GM04503 (cell line): ENCODE measurements at places on chromosomes 1 and 21.

- DNase-seq: peak; percentile 11
Observed at GRCh38 chr1:54016343-54017282, 1.4 kb downstream of the LDLRAD1 start.

DNA sequence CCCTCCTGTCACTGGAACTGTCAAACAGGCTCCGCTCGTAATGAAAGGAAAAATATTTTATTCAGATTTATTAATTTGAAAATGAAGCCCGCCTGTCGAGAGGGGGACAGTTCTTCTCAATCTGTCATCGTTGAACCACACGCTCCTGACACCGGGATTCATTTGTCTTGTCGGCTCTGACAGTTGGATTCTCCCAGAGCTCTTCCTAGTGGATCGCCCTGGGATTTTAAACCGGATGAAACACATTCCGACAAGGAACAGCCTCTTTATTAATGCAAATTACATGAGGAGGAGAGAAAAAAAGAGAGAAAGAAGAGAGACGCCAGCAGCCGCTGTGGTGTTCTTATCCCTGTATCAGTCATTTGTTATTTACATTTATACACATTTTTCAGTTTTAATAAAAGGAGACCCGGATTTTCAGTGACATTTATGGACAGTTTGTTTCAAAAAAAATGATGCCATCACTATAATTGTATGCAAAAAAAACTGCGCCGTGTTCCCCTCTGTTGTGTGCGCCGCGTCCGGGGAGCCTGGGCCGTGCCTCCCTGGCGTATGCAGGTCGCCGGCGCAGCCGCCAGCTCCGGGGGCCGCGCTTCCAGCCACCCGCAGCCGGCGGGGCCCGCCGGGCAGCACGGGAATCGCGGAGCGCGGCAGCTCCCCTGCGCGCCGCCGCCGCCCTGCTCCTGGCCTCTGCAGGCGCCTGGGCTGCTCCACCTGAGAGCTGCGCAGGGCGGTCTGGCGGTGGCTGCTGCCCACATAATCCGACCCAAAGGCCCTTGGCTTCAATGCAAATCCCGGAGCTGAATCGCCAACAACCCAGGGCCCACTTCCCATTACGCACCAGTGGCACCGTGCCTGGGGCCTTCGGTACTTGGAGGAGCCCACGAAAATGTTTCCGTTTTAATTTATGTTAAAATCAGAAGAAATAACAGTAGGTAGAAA is 237.9 kb upstream of the PBX1 start:
- no peak for DNase-seq

DNA sequence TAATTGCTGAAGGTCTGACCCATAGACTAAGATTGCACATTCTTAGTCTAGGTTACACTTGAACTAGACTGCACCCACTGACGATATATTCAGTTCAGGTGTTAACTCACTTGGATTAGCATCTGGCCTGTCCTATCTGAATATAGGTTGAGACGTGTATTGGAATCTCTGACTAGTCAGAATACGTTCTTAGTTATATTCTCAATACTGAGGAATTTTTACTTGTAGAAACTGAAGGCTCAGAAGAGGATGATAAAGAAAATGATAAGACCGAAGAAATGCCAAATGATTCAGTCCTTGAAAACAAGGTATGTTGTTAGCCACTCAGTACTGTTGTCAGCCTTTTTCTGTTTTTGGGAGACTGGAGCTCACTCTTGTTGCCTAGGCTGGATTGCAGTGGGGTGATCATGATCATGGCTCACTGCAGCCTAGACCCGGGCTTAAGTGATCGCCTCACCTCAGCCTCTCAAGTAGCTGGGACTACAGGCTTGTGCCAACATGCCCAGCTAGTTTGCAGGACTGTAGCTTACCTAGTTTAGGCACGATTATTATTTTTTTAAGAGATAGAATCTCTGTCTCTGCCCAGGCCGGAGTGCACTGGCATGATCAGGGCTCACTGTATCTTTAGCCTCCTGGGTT is 10.8 kb downstream of the CCDC17 start:
- DNase-seq: no peak

DNA sequence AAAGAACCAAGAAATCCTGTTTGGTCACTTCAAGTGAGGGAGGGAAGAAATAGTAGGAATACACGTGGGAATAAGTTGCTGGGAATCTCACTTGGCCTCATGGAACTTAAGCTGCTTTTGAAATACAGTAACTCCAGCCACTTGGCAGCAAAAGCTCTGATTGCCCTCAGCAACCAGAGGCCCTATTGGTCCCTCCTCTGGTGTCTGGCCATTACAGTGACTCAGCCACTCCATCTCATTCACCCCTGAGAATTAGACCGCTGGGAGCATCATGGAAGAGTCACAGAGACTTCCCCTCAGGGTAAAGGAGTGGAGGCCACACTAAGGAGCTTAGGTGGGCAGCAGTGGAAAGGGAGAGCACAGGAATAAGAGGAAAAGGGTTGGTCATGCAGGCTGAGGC is 99.6 kb downstream of the ELAVL4 start:
- no peak for DNase-seq

- no peak for DNase-seq
Observed at GRCh38 chr1:170290276-170290675, 144.5 kb downstream of the NTMT2 start.

DNA sequence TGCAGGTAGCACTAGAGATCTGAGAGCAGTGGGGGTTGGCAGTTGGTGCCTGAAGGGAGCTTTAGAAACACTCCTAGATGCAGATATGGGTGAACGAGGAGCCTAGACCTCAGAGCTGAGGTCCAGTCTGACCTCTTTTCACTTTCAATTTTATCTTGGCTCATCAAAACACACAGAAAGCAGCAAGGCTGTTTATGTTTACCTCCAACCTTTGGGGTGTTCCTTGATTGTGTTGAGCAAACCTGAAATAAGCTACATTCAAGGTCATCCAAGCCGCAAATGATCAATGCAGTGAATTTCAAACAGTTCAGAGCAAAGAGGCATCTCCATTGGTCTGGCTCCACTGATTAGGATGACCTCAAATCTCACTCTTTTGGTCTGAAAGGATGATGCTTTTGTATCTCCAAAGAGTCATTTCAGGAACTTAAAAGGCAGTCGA is 1.3 kb downstream of the LY9 start:
- DNase-seq: no peak

DNA sequence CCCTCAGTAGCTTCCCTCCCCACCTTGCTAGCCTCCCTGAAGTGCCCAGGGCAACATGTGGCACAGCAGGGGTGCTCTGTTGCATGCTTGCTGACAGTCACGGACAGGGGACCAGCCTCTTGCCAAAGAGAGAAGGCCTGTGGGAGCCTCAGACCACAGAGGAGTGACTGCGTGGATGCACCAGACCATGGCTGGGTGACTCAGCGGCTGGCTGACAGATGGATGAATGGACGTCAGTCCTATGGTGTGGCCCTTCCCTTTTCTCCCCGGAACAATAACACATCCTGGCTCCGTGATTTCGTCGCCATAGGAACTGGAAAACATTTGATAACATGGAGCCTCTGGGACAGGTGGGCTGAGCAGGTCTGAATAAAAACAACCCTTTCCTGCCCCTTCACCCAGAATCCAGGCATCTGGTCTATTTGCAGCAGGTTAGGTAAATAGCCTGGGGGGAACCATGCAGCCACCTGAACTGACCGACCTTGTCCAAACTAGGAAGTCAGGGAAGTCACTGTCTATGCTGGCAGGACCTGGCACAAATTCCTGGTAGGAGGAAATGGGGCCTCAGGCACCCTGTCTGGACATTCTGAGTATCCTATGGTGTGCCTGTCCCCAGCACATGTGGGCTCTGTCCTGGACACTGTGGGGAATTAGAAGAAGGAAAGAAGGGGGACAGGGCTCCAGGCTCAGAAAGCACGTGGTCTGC is 53.3 kb downstream of the NENF start:
- peak; percentile 65 for DNase-seq

- peak; percentile 24 for DNase-seq
Observed at GRCh38 chr1:167555971-167556714, 2.6 kb upstream of the CREG1 start.

GRCh38 chr1:72636631-72637030 is 354.3 kb upstream of the NEGR1 start:
- DNase-seq: no peak

DNA sequence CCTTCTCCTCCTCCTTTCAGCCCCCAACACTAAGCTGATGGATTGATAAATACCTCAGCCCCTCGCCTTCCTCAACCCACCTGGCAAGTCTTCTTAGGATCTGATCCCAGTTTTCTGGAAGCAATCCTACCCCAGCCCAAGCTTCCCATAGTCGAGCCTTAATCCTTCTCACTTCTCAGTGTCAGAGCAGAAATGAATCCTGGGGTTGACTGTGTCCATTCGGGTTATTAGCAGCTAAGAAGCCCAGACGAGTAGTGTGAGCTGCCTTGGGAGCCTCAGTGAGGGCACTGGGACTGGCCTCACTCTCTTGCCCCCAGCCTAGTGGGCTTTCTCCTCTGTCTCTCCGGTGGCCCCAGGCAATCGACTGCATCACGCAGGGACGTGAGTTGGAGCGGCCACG is 12.4 kb upstream of the PEAR1 start:
- no peak for DNase-seq

GRCh38 chr1:218971156-218971555 is 202.5 kb upstream of the LYPLAL1 start:
- no peak for DNase-seq

GRCh38 chr1:85404408-85404807 is 60.6 kb downstream of the DDAH1 start:
- no peak for DNase-seq

- DNase-seq: no peak
Observed at GRCh38 chr1:47875831-47876586, 121.2 kb downstream of the TRABD2B start.

- no peak for DNase-seq
Observed at GRCh38 chr1:184860535-184860934, 105.9 kb upstream of the EDEM3 start.

GRCh38 chr1:192059407-192059806 is 98.9 kb upstream of the RGS18 start:
- no peak for DNase-seq

DNA sequence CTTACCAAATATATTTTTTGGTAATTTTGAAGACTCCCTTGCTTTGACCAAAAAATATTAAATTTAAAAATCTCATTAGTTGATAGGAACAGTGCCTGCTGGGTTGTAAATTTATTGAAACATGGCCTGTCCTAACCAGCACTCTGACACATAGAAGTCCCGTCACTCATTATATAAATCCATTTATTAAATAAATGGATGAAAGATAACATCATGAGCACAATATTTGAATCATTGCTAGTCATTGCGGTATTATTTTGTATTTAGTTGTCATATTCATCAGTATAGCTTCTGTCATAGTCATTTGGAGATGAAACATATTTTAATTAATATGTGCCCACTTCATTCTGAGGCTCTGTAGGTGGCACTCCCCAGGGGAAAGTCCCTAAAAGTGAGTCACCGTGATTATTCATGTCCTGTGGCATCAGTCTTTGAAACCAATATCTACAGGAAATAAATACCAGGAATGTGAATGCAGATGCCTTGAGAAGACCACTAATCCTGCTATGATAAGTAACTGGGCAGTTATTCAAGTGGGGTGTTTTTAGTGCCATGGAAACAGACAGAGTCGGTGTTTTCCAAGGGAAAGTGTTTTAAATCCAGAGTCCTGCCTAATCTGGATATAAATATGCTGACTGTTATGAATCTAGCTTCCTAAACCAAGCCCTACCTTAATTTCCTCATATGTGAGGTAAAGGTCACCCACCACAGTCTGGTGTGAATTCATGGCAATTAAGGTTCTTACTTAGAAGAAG is 302.0 kb downstream of the DUSP10 start:
- DNase-seq: peak; percentile 95

DNA sequence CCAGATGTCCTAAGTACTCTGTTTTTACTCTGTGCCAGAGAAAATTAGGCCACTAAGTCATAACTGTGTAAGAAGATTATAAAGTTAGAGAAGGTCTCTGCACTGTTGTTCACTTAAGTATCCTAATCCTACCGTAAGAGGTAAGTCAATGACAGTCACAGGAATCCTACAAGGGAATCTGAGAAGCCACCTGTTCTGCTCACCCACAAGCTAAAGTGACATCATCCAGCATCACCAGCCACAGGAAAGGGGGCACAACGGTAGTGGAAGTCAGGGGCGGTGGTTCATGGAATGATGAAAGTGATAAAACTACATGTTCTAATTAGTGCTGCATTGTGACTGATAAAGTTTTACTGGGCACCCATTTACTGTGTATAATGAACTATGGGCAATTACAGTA is 92.7 kb downstream of the PLD5 start:
- no peak for DNase-seq

- DNase-seq: no peak
Observed at GRCh38 chr1:151356696-151357095, 9.6 kb upstream of the RFX5 start.

DNA sequence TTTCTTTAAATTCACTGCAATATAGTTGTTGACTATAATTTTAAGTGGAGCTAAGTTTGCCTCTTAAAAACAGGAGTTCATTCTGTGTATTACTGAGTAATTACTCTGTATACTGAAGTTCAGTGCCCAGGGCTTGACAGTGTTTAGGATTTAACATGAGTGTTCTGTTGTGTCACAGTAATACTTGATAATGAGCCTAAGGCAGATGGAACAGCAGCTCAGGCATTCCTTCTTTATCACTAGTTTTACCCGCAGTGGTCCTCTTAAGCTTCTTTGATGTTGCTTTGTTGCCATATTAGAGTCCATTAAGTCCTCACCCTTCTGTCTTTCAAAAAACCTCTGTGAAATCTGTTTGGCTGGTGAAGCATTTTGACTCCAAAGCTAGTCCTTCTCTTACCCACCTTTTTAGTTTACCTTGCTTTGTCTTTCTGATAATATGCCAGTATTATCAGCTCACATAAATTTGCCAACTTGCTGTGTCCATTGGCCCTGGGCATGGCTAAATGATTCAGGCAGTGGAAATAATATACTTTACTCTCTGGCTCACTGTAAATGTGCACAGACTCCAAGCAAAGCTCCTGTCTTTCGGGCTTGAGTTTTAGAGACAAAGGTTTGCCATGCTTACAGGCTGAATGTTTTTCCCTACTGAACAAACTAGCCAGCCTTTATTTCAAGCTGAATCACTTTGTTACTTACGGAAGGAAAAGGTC is 17.7 kb downstream of the HIPK1 start:
- no peak for DNase-seq

DNA sequence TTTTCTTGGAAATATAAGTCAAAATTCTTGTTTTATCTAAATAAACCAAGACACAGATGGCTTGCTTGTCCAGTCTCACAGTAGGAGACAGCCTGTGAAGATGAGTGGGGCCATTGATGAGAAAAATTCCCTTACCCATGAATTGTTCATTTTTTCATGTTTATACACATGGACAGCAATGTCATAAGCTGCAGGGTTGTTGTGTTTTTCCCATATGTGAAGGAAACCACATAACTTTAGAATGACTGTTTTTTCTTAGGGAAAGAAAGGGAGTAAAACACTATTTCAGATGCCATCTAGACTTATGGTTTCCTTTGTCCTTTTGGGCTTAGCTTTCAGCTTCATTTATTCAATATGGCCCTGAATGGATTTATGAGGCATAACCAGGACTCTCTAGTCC is 622.5 kb upstream of the NR5A2 start:
- no peak for DNase-seq

DNA sequence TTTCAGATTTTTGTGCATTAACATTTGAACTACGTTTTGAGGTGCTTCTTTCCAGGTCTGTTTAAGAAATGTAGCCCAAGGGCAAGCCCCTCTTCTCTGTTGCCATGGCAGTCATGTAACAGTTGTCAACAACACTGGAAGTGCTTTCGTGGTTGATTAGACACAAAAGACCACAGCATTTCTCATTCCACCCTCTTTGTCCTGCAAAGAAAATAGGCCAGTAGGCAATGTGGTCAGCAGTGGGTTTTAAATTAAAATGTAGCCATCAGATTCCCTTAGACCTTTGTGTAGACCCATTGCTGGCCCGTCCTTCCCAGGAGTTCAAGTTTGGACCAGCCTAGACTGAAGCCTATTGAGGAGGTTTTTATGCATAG is 35.4 kb downstream of the VANGL1 start:
- DNase-seq: no peak

GRCh38 chr1:65167586-65168242 is 19.7 kb downstream of the AK4 start:
- no peak for DNase-seq
